ENCODE measurements at places on chromosomes 5 and 9.

GRCh38 chr9:126116351-126117157, 210.1 kb upstream of the MVB12B start:
- DNase-seq = no peak

DNA sequence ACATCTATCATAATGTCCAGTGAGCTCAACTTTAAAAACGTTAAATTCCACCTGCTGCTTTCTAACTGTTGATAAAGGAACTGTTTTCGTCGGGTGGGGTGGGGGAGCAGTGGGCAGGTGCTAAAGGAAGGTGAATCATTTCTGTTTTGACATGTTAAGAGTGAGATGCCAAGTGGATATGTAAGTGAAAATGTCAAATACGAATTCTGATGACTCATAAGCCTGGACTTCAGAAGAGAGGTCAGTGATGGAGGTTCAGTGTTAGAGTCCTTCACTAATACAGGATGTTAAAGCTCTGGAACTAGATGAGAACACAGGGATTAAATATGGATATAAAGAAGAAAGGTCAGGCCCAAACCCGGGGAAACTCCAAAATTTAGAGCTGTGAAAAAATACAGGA, 617.9 kb upstream of the CTNND2 start:
- DNase-seq = no peak

- no peak for DNase-seq
Observed at GRCh38 chr5:661891-662750, 31.0 kb downstream of the TPPP start.

GRCh38 chr9:23451802-23452418, 374.1 kb downstream of the ELAVL2 start:
- DNase-seq = no peak

DNA sequence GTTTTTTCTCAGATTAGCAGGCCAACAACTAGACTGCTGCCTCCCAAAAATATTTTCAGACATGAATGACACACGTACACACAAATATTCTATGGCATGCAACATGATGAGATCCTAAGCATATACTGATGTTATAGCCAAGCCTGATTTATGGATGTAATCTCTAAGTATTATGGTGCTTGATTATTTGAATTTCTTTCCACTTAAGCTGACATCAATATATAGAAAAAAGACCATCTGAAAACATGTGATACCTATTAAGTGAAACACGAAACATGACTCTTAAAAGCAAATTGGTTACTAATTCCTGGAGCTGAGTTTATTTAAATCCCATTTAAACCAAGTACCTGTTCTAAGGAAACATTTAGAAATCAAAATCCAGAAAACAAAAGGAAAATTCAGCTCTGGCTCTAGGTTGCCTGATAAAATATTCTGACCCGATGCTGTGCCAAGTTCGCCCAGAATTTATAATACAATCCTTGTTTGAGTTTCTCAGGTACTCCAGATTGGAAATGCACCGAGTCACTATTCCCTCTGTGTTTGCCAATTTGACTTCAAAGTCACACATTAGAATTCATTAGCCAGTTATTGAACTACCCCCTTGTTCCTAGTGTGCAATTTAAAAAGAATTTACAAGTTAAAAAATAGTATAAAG, 548.6 kb downstream of the CSNK1G3 start:
- no peak for DNase-seq

- DNase-seq = no peak
Observed at GRCh38 chr5:20554001-20554400, 566.0 kb upstream of the CDH18 start.

DNA sequence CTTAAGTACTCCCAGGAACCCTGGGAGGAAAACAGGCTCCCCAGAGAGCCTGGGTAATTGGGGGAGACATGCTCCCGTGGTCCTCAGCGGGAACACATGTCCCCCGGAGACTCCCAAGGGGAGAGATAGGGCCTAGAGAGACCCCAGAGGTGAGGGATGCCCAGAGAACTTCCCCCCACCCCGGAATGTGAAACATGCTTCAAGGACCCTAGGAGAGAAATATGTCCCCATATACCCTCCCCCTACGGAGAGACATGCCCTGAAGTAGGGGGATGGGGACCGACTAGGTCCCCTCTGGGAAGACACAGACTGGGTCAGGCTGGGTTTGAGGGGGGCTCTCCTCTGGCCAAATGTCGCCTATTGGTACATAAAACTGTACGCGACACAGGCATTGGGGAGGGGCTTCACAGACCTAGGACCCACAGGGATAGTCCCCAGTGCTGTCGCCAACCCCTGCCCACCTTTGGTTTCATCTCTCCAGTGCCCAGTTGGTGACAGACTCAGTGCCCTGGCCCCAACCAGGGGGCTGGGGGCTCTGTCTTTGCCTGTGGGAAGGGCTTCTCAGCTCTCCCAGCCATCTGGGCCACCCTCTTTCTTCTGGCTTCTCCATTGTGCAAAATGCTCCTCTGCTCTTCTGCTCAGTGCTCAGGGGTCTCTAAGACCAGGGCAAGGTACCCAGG, 26.9 kb downstream of the PCDH1 start:
- DNase-seq = no peak

- DNase-seq = no peak
Observed at GRCh38 chr5:127840809-127841208, 137.6 kb downstream of the CCDC192 start.

DNA sequence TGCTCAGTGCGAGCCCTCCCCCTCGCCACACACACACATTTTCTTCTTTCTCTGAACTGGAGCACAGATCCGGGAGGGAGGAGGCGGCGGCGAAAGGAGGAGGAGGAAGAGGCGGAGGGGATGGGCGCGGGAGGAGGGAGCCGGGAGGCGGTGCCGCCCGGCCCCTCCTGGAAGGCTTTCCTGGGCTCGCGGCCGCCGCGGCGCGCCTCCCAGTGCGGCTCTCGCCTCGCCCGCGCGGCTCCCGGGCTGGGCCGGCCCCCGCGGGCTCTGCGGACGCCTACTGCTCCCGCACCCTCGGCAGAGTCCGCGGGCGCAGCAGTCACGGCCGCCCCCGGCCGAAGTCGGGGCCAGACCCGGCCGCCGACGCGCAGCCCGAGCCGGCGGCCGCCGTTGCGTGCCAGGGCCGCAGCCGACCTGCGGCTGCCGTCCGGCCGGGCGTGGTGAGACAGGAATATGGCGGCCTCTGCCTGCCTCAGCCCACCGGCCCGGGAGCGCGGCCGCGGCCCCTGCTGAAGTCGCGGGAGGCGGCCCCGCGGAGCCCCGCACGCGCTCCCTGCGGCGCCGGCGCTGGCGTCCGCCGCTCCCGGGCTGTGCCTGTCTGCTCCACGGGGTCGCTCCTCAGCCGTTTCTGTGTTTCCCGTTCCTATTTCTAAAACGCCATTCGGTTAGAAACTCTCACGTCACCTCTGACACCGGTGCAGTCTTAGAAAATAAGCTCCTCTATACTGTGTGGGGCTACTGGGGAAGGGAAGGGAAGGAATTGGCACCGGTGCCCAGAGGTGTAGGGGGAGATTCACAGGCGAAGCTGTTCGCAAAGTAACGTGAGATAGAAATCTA, 500 bp upstream of the GNAQ start:
- DNase-seq = no peak

DNA sequence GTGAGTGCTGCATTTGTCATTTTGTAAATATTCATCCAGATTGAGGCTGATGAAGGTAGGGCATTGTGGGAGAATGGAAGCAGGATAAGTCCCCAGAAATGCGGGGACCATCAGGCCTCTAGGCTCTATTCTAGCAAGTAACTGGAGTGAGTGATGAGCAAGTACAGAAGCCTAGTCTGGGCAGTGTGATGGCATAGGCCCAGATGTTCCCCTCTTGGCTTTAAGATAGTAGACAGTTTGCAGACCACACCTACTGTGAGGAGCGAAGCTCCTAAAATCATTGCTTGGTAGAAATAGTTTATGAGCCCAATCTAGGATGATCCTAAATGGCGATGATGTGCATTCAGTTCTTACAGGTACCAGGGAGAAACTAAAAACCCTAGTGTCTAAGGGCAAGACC, 24.3 kb downstream of the NDFIP1 start:
- no peak for DNase-seq

DNA sequence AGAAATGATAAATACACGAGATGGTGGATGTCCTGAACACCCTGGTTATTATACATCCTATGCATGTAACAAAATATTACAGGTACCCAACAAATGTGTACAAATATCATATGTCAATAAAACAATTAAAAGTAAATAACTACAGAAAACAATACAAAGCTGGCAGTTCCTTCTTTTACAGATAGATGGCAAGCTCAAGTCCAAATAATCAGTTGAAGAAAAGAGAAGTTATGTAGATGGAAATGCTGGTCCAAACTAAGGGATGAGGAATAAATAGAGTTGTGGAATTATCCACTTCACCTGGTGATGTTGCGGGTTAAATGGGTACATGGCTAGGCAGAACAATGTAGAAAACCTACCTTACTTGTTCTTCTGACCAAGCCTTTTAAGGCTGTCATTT, 79.4 kb downstream of the PALM2AKAP2 start:
- no peak for DNase-seq

DNA sequence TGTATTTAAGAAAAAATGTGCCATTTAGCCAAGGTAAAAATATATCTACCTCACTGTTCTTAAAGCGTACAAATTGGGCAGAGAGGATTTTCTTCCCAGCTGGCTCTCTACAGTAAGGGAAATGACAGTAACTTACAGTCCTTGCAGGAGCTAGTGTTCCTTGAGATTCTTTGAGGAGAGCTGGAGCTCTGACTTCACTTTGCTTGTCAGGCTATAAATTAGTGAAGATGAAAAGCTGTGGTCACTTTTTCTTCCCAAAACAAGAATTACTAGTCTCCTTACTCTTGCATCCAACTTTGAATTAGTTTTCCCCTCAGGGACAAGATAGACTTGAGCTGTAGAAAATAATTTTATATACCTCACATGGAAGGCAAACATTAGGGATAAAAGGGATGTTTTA, 129.9 kb downstream of the ZSWIM6 start:
- no peak for DNase-seq

DNA sequence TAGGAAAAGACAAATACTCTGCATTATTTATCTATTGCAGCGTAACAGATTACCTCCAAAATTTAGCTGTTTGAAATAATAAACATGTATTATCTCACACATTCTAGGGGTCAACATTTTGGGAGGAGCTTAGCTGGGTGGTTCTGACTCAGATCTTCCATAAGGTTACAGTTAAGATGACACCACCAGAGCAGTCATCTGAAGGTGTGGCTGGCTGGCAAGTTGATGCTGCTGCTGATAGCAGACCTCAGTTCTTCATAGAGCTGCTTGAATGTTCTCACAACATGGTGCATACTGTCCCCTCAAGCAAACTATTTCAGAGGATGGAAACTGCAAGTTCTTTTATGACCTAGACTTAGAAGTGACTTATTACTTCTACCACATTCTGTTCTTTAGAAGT, 146.3 kb upstream of the FSTL4 start:
- peak; percentile 30 for DNase-seq

GRCh38 chr5:54242297-54242696, 68.1 kb downstream of the ARL15 start:
- no peak for DNase-seq

- peak; percentile 15 for DNase-seq
Observed at GRCh38 chr5:75049456-75050351, 2.7 kb downstream of the GCNT4 start.

- no peak for DNase-seq
Observed at GRCh38 chr5:159094745-159095144, 5.0 kb downstream of the EBF1 start.

- no peak for DNase-seq
Observed at GRCh38 chr5:74546796-74547195, 93.7 kb downstream of the ENC1 start.

- DNase-seq = no peak
Observed at GRCh38 chr9:36053971-36054370, 17.3 kb downstream of the RECK start.

DNA sequence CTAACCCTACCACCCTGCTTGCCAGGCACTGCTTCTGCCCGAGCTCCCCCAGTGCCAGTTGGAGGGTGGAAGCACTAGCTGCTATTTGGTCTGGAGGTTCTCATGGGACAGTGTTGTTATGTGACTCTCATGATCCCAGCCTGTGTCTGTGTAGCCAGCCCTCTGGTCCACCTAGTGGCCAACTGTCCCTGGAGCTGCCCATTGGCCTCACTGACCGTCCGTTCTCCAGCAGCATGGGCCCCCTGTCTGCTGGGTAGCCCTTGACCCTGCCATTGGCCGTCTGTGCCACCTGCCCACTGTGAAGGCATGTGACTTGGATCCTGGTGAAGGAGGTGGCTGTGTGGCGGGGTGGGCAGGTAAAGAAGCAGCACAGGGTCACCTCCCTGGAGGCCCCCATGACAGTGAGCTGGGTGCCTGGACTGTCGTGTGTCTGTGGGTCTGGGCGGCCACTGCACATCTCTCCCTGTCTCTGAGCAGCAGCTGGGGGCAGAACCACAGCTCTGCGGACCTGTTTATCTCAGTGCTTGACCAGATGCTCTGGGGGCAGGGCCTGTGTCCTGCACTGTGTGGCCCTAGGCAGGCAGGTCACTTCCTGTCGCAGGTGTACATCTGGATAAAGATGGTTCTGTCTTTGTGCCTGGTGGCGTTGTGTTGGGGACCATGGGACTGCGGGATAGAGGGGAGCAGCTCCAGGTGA, 11.4 kb downstream of the PHF2 start:
- no peak for DNase-seq

DNA sequence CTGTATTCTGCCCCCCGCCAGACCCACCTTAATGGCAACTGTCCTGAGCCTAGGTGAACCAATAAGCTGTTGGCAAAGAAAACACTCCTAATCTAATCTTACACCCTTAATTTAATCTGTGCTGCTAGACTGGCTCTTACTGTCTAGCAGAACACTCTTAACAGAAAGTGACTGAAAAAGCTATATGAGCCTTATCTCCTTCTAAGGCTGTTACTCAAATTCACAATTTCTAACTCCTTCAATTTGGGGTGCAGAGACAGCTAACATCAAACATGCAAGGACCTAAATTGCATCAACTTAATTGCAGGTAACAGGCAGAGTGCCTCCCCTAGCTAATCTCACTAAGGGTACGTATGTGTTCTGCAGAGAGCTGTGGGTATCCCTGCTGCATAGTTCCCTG, 49.5 kb upstream of the MAP1B start:
- no peak for DNase-seq

- no peak for DNase-seq
Observed at GRCh38 chr5:95178046-95178651, 106.7 kb downstream of the MCTP1 start.

GRCh38 chr5:97453263-97453662, 270.2 kb upstream of the RIOK2 start:
- DNase-seq = no peak

DNA sequence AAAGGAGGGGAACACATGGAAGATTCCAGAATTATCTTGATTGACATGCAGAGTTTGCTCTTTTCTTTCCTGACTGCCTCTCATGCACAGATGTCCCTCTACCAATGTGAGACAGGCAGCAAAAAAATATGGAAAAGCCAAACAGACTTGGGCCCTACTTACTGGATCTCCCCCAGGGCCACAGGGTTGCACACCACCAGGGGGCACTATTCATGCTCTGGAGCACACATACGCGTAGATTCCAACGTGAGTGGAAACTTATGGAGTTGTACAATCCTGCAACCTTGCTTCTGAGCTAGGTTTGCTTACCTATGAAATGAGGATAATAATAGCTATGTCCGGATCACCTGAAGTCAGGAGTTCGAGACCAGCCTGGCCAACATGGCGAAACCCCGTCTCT, 319.5 kb downstream of the ARHGEF28 start:
- no peak for DNase-seq

Data from NK-92 treated with Interleukin-12 subunit alpha and Interleukin-12 subunit beta, amount 100 ng/mL, for 24 hours (cell line).